ENCODE measurements at places on chromosomes 12 and 14.

DNA sequence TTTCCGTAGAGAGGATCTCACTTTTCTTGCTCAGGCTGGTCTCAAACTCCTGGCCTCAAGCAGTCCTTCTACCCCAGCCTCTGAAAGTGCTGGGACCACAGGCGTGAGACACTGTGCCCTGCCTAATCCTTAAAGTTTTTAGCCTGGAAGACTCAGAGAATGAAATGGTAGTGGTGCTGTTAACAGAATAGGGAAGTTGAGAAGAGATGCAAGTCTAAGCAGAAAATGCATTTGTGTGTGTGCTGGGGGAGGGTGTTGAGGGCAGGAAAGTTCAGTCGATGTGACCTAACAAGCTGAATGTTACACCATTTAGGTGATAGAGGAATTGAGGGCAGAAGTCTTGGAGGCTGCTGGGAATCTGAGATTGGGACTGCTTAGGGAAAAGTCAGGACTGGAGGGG, 6.9 kb upstream of the TUBA1A start:
- DNase-seq, result no peak

GRCh38 chr14:97692084-97692483, 894.9 kb downstream of the VRK1 start:
- no peak for DNase-seq

- DNase-seq, result no peak
Measured at GRCh38 chr12:47164724-47165439, 85.1 kb upstream of the AMIGO2 start.

GRCh38 chr14:91406451-91406850, 11.2 kb downstream of the CCDC88C start:
- DNase-seq, result no peak

GRCh38 chr14:69132513-69133181, 20.3 kb downstream of the DCAF5 start:
- no peak for DNase-seq

GRCh38 chr14:21991130-21991529, 317.5 kb upstream of the OR4E1 start:
- DNase-seq, result no peak
